ENCODE measurements at places on chromosomes 5 and 9. TPM values are rescaled to one million over a fixed set of nuclear protein-coding genes. Genes with fewer than 3 reads are reported as not detected.

MYO10 gene
- total RNA-seq: 16.2 TPM

SMIM33 gene
- total RNA-seq: 0.17 TPM

PRR7 gene
- total RNA-seq: 7.8 TPM

SLC27A6 gene
- total RNA-seq: 0.60 TPM

DIRAS2 gene
- total RNA-seq: 26.3 TPM

LCN15 gene
- total RNA-seq: not detected

MAMDC4 gene
- total RNA-seq: 38.6 TPM

INSL6 gene
- total RNA-seq: not detected

ANKRD31 gene
- total RNA-seq: 0.17 TPM

CDH6 gene
- total RNA-seq: 75.9 TPM

GRCh38 chr5:78005021-78005785 is 229.1 kb upstream of the TBCA start:
- no peak for DNase-seq

DNA sequence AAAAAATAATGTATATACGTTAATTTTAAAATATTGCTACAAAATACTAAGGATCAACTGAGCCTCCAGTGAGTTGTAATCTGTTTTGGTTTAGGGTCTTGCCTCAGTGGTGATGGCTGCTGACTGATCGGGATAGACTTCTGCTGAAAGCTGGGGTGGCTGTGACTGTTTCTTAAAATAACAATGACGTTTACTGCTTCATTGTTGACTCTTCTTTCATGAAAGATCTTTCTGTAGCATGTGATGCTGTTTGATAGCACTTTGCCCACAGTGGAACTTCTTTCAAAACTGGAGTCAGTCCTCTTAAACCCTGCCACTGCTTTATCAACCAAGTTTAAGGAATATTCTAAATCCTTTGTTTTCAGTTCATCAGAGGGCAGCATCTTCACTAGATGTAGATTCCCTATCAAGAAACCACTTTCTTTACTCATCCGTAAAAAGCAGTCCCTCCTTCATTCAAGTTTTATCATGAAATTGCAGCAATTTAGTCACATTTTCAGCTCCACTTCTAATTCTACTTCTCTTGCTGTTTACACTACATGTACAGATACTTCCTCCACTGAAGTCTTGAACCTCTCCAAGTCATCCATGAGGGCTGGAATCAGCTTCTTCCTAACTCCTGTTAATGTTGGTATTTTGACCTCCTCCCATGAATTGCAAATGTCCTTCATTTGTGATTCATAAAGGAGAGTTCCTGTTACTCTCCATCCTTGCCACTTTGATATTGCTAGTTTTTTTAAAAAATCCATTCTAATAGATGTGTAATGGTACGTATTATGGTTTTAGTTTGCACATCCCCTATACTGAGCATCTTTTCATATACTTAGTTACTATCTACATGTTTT is 41.5 kb upstream of the PTPDC1 start:
- DNase-seq: no peak

DNA sequence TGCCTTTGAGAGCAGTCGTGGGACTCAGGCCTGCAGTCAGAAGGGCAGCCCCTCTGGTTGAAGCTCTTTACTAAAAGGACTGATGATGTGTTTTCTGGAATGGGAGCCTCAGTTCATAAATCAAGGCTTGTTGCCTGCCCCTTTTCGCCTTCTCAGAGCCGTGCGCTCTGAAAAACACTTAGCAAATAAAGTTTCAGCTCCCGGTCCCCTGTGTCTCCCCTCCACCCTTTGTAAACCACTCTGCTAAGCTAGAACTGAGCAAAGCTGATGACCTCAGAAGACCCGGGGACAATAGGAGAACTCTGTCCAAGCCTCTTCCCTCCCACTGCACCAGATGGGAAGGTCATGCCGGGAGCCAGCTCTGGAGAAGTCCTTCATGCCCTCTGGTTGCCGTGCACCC is 39.3 kb upstream of the ADRA1B start:
- DNase-seq: no peak

- DNase-seq: no peak
Observed at GRCh38 chr5:55480781-55481180, 54.0 kb downstream of the PLPP1 start.

GRCh38 chr5:116229131-116229689 is 144.4 kb downstream of the COMMD10 start:
- DNase-seq: no peak

DNA sequence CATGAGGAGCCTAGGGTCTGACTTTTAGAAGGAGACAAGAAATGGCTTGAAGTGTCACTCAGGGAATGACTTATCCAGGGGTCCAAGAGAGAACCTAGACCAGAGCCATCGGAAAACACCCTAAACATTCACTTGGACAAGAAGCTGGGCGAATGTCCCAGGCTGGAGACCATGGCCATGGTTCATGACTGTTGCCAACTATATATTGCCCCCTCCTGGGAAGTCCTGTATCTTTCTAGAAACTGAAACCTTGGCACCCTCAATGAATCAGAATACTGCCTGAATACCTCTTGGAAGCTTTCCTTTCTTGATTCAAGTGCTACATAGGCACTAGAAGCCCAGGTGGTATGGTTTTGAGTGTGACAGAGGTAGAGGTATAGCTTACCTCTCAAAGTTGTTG is 29.9 kb downstream of the TRMO start:
- no peak for DNase-seq

GRCh38 chr5:124957063-124957462 is 210.6 kb upstream of the ZNF608 start:
- DNase-seq: no peak

DNA sequence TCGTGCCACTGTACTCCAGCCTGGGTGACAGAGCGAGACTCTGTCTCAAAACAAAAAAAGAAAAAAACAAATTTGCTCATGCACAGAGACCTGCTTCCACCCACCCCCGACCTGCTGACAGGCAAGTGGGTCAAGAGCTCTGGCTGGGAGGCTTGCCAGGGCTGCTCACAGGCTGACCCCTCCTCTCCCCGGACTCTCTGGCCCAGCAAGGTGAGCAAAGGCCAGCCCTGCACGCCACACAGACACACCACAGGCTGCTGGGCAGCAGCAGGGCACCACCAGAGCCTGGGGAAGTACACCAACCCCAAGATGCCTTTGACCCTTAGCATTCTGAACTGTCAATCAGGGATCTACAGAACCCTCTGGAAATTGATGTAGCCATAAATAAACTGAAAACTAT is 29.2 kb downstream of the NSUN2 start:
- no peak for DNase-seq

DNA sequence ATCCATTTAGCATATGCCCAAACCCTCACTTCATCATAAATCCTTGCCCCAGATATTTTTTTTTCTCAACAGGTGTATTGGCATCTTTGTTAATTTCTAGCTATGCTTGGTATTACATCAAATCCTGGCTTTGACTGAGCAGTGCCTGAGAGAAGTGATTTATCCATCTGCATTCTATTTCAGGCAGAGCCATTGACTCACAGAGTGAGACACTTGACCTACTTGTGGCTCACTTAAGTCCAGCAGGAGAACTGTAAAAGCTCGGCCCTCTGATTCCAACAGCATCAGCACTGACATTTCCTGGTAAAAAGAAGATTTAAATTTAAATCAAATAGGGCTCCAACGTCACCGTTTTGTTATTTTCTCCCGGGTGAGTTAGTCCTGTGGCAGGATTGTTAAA is 93.4 kb downstream of the PLK2 start:
- DNase-seq: no peak

DNA sequence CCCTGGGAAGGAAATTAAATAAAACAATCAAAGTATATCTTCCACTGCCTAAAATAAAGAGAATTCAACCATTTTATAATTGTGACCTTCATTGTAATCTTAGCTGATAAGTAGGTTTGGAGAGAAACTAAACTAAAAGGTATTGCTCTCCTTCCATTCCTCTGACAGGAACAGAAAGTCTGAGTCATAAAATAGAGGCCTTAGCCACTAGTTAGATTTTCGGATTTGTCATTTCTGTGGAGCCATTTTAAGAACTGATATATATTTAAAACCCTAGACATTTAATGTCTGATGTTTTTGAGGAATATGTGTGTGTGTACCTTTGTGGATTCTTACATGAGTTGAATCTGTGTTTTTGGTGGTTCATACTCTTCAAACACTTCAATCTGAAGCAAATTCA is 11.8 kb upstream of the TMC1 start:
- DNase-seq: no peak

DNA sequence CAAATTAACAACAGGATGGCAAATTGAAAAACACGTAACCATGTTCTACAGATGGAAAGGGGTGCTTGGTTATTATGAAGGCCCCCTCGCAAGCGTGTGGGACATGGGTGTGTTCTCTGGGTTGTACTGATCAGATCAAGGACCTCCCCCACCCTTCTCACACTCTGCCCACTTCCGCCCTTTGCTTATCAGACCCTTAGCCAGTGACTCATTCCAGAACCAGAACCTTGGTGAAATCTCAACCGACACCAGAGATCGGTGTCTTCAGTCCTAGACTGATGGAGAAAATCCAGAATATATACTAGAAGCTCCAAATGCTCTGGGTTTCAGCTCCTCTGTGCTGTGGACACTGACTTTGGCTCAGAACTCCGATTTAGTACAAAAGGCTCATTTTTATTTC is 64.9 kb downstream of the PTTG1 start:
- no peak for DNase-seq

DNA sequence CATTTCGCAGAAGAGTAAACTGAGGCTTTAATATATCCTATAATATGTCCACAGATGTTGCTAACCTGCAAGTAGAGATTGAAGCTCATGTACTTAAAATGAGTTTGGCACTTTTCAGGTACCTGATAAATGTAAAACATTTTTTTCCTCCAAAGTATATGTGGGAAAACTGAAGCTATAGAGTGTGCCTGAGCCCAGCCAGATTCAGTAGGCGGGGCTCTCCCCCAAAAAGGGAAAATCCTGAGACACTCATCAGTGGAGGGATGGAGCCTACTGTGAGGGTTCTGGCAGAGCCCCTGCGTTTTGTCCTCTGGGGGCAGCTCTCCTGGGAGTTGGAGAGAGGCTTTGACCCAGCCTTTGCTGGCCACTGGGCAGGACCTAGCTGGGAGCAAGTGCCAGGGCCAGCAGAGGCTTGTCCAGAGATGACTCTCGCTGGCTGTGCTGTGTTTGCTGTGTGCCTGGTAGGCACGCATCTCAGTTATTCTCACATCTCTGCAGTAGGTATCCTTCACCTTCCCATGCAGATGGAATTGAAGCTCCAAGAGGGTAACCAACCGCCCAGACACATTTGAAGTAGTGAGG is 81.1 kb upstream of the SPRY4 start:
- no peak for DNase-seq

DNA sequence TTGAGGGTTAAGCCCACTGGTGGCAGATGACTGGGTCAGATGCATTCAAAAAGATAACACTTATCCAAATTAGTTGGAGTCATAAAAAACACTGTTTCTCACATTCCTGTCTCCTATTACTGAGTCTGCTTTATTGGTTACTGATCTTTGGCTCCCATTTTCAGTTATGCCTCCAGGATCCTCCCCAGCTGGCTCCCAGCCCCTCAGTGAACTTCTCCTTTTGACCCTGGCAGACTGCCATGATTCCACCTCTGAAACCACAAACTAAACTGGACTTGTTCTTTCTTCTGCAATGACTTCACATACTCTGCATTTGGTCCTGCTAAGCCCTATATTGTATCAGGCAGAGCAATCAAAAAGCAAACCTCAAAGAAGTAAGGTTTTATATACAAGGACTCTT is 860.8 kb upstream of the DMAC1 start:
- peak; percentile 73 for DNase-seq

- no peak for DNase-seq
Observed at GRCh38 chr5:62982348-62982747, 403.7 kb downstream of the LRRC70 start.

GRCh38 chr5:151123897-151124751 is 33.5 kb downstream of the ANXA6 start:
- peak; percentile 67 for DNase-seq

GRCh38 chr5:170297589-170298462 is at the start of gene LCP2:
TSS of gene LCP2 (minus strand) at chr5:170297777. CDS start at chr5:170297611, 166 bp downstream.
- DNase-seq: no peak

GRCh38 chr5:132184588-132184987 is 43.1 kb downstream of the P4HA2 start:
- no peak for DNase-seq

- no peak for DNase-seq
Observed at GRCh38 chr9:97717866-97718265, 20.7 kb upstream of the XPA start.
